ENCODE measurements at places on chromosomes 4 and X.
A peak's percentile ranks its signal among the peaks of the same experiment; 100 is the strongest.

- no peak for DNase-seq
These were observed 139.5 kb downstream of the ANKRD50 start for GRCh38 chr4:124573056-124573455.

DNA sequence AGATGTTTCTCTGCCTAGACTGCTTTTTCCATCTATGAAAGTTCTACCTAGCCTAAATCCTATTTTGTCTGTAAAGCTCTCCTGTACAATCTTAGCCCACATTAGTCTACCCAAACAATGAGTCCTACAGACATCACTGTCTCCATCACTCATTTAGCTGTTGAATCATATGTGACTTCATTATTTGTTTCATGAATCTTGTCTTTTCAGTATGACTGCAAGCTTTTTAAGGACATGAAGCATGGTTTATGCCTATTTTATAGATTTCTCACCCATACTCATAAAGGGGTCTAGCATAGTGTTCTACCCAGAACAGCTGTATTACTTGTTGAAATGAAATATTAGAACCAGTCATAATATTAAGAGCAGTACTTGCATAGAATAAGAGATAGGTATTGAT lies 13.0 kb downstream of the AMMECR1 start:
- no peak for DNase-seq

DNA sequence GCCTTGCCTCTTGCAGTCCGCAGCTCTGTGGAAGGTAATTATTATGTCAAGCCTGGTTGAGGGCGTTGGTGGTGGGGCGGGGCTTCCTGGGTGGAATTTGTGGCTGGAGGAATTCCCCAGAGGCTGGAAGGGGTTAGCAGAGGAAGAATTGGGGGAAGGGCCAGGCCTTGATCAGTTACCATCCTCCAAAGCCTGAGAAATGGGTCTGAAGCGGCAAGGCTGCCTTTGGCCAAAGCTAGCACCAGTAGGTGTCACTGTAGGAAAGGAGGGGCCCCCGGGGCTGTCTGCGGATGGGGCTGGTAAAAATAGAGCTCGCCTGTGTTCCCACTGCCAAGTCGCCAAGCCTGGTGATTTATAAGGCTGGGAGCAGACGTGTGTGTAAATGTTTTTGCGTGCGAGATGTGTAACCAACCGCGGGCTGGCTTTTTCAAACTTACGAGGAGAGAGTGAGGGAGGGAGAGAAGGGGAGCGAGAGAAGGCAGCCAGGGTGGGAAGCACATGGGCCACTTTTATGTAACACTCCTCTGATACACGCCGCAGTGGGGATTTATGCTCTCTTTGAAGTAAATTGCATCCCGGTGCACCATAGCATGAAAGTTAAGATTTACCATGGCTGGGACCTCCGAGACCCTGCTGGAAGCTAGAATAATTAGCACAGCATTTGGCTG lies 367.0 kb downstream of the BCOR start:
- peak; percentile 85 for DNase-seq

DNA sequence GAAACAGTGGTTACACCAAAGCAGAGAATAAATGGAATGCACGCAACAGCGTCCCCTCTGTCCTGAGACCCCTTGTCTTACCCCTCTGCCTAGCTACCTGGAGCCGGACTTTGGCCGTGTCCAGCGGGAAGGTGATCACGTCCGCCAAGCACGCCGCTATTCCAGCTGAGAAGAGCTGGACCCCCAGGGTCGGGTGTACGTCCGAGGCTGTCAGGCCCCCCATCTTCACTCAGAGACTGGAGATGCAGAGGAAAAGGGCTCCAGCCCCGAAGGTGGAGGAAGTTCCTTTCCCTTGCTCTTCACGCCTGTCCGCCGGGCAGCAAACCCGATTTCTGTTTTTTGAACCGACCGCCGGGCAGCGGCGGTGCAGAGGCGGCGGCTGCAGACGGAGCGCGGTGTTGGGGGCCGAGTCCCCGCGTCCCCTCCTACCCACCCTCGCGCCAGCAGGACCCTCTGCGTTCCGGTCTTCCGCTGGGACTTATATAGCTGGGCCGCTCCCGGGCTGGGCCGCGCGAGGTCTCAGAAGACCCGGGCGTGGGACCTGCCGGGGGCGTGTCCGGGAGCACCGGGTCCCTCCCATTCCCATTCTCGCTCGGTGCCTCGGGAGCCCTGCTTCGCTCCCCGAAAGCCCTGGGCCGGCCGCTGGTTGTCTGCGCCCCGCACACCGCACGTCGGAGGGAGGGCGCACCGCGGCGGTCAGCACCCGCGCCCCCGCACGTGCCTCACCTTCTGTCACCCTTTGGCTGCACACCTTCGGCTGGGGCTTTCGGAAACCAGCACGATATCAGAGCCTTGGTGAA lies at the start of gene UCP1:
UCP1 (minus strand) TSS at position 455 of the 800 bp plus-strand sequence; CDS start at position 223, 232 bp downstream.
- DNase-seq, result peak; percentile 2

DNA sequence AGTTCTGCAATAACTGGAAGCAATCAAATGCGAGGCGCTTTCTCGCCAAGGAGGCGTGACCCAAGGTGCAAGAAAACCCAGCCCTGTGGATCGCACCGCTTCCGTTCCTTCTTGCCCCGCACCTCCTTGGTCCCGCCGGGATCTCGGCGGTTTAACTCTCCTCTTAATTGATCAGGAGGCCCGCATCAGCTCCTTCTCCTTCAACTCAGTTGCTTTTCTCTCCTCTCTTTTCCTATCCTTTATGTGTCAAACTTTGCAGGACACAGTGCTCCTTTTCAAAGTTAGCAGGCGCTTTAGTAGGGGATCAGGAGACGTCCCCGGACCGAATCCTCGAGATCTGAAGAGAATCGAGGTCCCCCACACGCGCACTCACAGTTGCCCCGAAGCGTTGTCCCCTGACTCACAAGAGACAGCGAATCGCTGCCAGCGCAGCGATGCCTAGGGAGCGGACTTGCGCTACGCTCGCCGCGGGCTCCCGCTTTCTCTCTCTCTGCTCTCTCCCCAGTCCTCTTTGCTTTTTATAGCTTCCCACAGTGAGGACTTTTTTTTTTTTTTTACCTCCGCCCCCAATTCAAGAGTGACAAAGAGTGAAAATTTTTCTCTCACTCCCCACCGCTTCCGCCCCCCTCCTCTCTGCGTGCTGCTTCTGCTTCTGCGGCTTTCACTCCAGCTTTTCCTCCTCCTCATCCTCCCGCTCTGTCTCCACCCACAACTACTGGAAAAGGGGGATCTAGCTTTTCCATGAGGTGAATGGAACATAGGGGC lies at the start of gene DKK2:
DKK2 (minus strand) TSS at position 495 of the 765 bp plus-strand sequence. CDS start 722 bp downstream, outside the sequence.
- DNase-seq, result peak; percentile 36

- no peak for DNase-seq
These were observed 158.0 kb upstream of the MED14 start for GRCh38 chrX:40893251-40893910.

- DNase-seq, result peak; percentile 58
These were observed 67.7 kb downstream of the MID1IP1 start for GRCh38 chrX:38868941-38869401.

GRCh38 chrX:57929373-57929772 lies 19.1 kb upstream of the ZXDA start:
- no peak for DNase-seq

DNA sequence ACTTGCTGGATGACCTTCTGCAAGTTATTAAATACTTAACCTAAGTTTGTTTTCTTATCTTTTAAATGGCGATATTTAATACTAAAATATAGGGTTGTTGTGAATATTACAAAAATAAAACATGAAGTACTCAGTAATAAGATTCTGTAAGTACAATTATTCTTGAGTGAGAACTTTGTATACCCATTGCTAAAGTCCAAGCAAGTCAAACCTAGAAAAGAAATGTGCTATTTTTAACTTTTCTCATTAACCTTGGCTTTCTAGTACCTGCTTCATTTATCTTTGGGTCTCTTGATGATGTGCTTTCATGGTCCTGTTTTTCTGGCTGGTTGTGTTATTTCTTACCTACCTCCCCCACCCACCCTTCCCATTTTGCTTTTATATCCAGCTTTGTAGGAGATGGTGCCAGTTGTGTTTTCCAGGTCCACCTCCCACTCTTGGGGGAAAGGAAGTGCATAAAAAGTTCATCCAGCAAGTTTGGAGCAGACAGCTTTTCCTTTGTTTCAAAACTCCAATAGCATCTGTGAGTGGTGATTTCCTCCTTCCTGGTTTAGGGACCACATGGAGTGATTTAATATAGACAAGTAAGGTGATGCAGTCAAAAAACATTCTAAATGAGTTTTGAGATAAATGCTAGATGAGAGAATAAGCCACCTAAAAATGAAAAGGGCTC lies 7.5 kb upstream of the CXCL8 start:
- no peak for DNase-seq

GRCh38 chr4:145887241-145887991 lies 51.2 kb downstream of the ZNF827 start:
- peak; percentile 77 for DNase-seq

GRCh38 chr4:38670939-38671591 lies 7.1 kb downstream of the KLF3 start:
- DNase-seq, result no peak

DNA sequence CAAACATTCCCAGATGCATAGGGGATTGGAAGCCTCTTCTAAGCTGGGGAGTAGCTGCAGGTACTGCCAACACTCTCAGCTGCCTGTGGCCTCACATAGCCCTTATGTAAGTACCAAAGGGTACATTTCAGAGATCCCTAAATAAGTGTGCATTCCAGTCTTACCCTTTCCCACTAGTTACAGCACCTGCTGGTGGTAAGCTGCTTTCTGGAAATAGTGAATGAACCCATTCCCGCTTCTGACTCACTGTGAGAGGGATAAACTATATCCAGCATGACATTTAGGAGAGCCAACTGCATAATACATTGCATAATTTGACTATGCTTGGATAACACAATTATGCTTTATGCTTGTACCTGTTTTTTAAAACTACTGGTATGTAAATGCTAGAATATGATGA lies 149.0 kb downstream of the FAM13A start:
- DNase-seq, result peak; percentile 7

GRCh38 chr4:88981556-88981955 lies 75.4 kb downstream of the FAM13A start:
- DNase-seq, result no peak

- peak; percentile 65 for DNase-seq
These were observed 12.8 kb downstream of the AIMP1 start for GRCh38 chr4:106329041-106329618.

DNA sequence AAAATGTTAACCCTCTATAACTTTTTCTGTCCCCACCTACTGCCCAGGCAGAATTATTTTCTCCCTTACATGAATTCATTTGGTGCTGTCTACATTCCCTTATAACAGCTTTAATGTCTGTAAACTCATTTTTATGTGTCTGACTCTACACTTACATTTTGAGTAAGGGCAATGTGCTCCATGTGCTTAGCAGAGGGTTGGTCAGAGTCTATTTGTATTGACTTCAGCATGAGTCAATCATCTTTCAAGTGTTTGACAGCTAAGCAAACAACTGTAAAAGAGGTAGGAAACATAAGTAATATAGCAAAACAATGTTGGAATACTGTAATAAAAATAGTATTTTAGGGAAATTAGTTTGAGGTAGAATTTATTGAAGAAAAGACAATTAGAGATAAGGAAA lies 6.3 kb downstream of the IL15 start:
- no peak for DNase-seq

DNA sequence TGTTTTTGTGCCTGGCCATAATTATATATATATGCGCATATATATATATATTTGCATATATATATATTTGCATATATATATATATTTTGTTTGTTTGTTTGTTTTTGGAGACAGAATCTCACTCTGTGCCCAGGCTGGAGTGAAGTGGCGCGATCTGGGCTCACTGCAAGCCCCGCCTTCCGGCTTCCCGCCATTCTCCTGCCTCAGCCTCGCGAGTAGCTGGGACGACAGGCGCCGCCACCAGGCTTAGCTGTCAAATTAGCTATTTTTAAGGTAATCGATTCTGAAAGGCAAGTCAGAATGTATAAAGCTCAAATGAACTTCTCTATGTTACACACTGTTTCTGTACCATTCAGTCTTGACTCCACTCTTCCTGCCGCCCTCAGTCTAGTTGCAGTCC lies 273.3 kb downstream of the TRIML1 start:
- no peak for DNase-seq

GRCh38 chrX:129654652-129655546 lies at the start of gene APLN:
Gene APLN, minus strand, starts transcription at chrX:129654956. Its CDS starts 326 bp downstream, at chrX:129654630.
- DNase-seq, result peak; percentile 43

DNA sequence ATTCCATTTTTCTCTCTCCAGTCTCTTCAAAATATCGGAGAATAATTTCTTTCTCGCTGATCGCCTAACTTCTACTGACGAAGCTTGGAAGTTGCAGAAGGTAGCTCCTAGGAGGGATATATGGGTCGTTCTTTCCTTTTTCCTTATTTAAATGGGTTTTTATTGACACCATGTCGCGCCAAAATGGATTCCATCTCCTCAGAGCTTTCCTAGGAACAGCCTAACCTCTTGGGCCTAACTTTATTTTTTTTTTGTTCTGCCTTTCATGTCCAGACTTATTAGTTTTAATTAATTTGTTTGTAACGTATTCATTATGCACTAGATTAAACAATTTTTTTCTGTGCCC lies 359.4 kb upstream of the ZCCHC13 start:
- DNase-seq, result no peak
